ENCODE measurements at places on chromosomes 3 and 15. TPM values are rescaled to one million over a fixed set of nuclear protein-coding genes. Genes with fewer than 3 reads are reported as not detected.

Gene ECE2
- not detected for polyA plus RNA-seq

Gene KY
- 1.4 TPM for polyA plus RNA-seq

DNA sequence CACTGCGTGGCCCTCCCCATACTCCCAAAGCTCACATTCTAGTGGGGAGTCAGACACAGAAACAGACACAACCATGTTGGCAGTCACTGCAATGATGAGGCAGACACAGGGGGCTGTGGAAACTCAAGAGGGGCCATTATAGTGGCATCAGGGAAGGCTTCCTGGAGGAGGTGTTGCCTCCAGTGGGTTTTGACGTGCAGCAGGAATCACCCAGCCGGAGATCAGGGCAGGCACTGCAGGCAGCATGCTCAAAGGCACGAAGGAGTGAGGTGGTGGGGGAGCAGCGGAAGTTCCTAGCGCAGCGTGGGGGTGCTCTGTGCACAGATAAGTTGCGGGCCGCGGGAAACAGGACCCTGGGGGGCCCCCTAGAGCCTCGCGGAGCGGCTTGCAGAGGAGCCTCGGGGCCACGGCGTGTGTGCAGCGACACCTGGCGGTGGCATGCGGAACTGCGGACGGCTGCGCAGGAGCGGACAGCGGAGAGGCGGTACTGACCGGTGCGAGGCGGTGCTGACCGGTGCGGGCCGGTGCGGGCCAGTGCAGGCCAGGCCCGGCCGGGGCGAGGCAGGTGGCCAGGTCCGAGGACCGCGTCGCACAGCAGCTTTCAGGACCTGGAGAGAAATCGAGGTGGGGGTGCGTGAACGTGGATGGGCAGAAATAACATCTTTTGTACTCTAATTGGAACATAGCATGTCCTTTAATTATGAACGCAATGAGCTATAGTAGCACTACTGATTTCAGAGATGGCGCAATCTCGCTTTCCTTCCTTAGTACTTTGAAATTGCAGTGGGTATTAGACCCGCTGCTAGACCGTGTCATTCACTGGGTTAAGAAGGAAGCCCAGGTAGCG is 101.5 kb downstream of the FBLN2 start:
- peak; percentile 55 for DNase-seq

DNA sequence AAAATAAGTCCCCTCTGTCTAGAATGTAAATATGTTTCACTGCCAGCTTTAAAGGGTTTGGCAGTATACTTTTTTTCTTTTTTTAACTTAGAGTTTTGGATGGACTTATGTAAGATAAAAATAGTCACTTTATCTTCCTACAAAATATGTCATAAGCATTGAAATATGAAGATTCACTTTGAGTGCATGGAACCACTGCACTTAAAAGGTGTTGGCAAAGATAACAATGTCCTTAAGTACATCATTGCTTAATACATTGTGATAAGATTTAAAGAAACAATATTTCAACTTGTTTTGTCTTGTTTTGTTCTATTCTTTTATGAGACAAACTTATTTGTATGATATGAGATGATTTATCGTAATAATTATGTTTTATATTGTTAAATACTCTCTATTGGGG is 66.3 kb upstream of the NAALADL2 start:
- no peak for DNase-seq

DNA sequence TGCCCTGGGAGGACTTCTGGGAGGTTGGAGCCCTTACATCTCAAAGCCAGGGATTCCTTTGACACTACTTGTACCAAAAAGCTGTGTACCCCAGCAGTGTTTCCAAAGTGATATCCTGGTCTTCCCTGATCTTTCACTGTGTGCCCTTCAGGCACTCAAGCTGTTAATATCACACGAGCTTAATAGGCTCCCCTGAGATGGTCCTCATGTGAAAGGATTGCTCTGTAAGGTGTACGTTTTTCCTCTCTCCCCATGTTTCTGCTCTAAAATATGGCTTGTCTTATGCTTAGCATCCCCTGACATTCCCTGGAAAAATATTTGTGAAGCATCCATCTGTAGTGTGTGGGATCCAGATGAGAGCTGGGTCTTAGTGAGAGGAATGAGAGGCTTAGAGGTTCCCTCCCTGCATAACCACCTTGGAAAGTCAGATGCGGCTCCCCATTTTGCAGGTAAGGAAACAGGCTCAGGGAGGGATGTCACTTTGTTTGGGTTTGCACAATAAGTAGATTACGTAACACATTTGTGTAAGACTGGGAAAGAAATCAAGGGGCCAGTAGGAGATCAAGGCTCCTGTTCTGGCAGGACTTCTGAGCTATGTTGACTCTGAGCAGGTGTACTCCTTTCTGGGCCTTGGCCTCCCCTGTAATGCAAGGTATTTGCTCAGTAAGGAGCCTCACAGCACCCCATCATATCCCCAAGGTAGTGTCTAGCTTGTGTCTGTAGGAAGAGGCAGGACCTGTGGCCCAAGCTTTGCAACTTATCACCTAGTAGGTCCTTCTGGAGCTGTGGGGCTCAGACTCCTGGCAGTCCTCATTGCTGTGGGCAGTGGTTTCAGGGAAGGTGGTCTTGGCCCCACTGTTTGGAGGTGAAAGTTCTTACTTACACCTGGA is 667 bp upstream of the ACOX2 start:
- no peak for DNase-seq

All from right renal pelvis (tissue), 4 donors.